ENCODE measurements at places on chromosomes 3 and 15. TPM values are rescaled to one million over a fixed set of nuclear protein-coding genes. Genes with fewer than 3 reads are reported as not detected.

Gene SLC9C1
- not detected for total RNA-seq

Gene ZBTB20
- 0.70 TPM for total RNA-seq

Gene ANKRD63
- 0.41 TPM for total RNA-seq

Gene COL7A1
- total RNA-seq = 138 TPM

Gene MST1R
- 5.4 TPM for total RNA-seq

Gene CNTN6
- not detected for total RNA-seq

Gene TMEM212
- not detected for total RNA-seq

Gene FES
- total RNA-seq = 1.2 TPM

Gene GPR62
- not detected for total RNA-seq

Gene STAC
- 2.3 TPM for total RNA-seq

Gene MED12L
- total RNA-seq = 0.68 TPM

Gene RRP9
- total RNA-seq = 42.6 TPM

Gene SAMD7
- total RNA-seq = not detected

Gene RBPMS2
- total RNA-seq = 6.1 TPM

Gene CERS3
- not detected for total RNA-seq

Gene SPTBN5
- total RNA-seq = 0.13 TPM

Gene RBP2
- not detected for total RNA-seq

Gene FBXL2
- total RNA-seq = 6.1 TPM

Gene SLC51A
- not detected for total RNA-seq

Gene GABRB3
- total RNA-seq = 76.9 TPM

Gene IL1RAP
- total RNA-seq = 6.2 TPM

Gene PLAAT1
- total RNA-seq = not detected

Gene DNAJA4
- total RNA-seq = not detected

Gene HHLA2
- 0.08 TPM for total RNA-seq

Gene FGF7
- not detected for total RNA-seq

Gene IL16
- total RNA-seq = not detected

Gene BFSP2
- total RNA-seq = not detected

Gene CFAP161
- not detected for total RNA-seq

Gene PIGBOS1
- total RNA-seq = 29.1 TPM

Gene GP5
- total RNA-seq = not detected

Gene SLC24A5
- not detected for total RNA-seq

Gene TERC
- not detected for total RNA-seq

Gene TGM4
- total RNA-seq = 0.18 TPM

Gene MRAS
- total RNA-seq = 7.1 TPM

Gene GOLGA8J
- 0.10 TPM for total RNA-seq

Gene SLC28A1
- total RNA-seq = not detected

Gene CYP8B1
- not detected for total RNA-seq

Gene CFAP91
- 0.34 TPM for total RNA-seq

Gene PLA2G4B
- total RNA-seq = 2.2 TPM

Gene SI
- not detected for total RNA-seq

Gene FGD5
- 0.06 TPM for total RNA-seq

Gene CACNA2D3
- not detected for total RNA-seq

Gene ZMYND10
- total RNA-seq = 1.2 TPM

Gene AQP9
- not detected for total RNA-seq

Gene FRMD5
- total RNA-seq = 2.2 TPM

Gene LNP1
- total RNA-seq = 1.3 TPM

Gene MYO5A
- total RNA-seq = 19.6 TPM
